NCI-H748 treated with DMSO at 0.1 percent for 48 hours (cell line): ENCODE measurements at places on chromosomes 11 and 22.
A peak's percentile ranks its signal among the peaks of the same experiment; 100 is the strongest.

- DNase-seq, result no peak
These were observed 226.1 kb upstream of the POU2AF2 start for GRCh38 chr11:111019451-111019850.

DNA sequence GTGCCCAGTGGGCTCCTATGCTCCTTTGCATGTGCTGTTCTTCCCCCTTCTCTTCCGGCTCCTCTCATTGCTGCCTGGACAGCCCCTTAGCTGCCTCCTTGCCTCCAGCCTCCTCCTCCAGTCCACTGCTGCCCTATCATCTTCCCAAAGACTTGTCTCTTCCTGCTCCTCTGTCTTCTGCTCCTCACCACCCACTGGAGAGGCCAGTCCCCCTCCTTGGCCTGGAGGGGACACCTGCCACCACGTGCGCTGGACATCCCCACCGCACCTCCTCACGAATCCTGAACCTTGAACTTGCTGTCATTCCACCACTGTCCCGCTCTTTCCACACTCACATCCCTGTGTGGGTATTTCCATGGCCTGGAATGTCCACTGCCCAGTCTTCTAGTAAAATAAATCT lies 49.8 kb downstream of the MICAL2 start:
- no peak for DNase-seq

DNA sequence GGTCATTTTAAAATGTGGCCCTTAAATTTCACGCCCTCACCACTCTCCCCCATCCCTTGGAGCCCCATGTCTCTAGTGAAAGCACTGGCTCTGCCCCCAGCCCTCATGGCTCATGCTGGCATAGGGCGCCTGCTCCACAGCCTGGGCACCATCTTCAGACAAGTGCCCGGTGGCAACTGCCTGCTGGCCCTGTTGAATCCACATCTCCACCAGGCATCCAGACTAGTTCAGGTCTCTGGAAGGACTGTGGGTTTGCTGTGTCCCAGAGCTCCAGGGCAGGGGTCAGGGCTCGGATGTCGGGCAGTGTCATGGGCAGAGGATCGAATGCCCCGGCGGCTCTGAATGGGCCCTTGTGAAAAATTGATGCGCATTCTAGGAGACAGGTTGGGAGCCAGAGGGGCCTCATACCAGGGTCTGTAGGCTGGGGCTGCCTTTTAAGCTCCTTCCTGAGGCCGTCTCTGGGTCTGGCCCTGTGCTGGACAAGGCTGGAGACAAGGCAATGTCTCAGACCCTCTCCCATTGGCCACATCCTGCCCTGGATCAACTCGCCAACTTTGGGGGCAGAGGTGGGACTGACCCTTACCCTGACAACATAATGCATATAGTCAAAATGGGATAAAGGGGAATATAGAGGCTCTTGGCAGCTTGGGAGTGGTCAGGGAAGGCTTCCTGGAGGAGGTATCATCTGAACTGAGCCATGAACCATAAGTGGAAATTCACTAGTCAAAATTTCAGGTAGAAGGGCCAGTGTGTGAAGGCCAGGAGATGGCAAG lies 1.2 kb downstream of the MYO7A start:
- DNase-seq, result no peak

DNA sequence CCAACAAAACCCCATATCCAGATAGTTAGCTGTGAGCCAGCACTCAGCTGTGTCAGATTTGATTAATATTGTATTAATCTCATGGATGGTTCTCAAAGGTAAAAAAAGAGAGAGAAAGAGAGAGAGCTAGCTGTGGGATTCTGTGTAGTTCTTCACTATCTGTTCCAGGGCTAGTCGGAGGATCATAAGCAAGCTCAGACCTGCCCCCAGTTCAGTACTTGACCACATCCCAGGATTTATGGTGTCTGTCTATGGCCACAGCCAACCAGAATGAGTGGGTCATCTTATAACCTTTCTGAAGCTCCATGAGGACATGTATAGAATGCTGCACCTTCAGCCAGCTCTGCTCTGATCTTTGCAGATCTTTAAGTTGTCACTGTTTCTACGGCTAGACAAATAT lies 13.5 kb upstream of the B3GNT6 start:
- DNase-seq, result no peak

GRCh38 chr11:47688111-47688510 lies 27.1 kb downstream of the AGBL2 start:
- DNase-seq, result no peak

DNA sequence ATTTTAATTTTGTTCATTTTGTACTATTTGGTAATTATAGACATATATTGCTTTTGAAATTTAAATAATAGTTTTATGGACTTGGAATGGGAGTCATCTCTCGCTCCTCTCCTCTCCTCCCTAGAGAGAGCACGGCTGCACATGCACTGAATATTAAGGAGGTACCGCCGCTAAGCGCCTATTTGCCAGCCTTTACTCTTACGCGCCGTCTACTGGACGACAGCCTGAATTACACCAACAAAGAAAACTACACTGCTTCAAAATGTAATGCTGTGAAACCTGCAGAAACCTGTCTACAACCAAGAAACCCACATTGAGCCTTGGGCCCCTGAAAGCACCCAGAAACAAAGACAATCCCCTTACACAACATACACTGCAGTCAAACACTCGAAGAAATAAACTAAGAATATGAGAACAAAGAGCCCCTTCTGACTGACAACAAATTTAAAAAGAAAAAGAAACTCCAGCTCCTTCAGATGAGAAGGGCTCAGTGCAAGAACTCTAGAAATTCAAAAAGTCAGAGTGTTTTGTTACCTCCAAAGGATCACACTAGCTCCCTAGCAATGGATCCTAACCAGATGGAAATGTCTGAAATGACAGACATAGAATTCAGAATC lies 737.2 kb downstream of the LRRC4C start:
- peak; percentile 0 for DNase-seq

DNA sequence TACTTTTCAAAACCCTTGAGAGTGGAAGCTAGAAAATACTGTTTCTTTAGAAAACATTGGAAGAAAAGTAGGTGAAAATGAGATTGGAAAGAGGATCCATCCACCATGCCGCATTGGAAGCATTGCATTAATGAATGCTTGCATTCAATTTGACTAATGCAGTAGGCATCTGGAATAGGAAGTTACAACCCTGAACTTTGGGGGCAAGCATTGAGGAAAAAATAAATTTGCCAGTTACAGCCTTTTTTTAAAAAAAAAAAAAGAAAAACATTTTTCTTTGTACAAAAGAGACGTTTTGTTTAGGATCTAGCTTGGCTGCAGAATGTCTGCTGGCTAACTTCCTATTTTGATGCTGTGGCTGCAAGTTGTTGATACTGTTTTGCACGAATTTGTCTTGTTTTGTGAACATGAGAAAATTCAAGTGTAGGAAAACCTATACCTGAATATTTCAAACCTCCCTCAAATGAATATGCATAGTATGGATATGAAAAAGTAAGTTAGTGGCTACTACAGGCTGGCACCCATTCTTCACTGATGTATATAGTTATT lies 28.1 kb downstream of the RTN3 start:
- DNase-seq, result no peak
